Hepatocyte (in vitro differentiated cells): ENCODE measurements at places on chromosomes 4 and X. TPM values are rescaled to one million over a fixed set of nuclear protein-coding genes. Genes with fewer than 3 reads are reported as not detected.

DNA sequence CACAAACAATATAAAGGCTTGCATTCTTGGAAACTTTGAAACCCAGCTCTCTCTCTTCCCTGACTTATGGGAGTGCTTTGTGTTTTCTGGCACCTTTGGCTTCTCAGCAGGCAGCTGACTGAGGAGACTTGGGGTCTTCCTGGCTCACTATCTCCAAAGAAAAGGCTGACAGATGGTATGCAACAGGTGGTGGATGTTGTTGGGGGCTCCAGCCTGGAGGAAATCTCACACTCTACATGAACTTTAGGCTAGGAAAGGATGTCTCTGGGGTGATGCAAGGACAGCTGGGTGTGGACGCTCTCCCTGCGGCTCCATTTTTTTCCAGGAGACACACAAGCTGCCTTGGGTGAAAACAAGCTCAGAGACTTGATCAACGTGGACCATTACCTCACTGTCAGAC is 67.4 kb downstream of the DNAAF6 start:
- H3K27ac ChIP-seq: no peak overlapping the region
- no peak for DNase-seq
- H3K4me3 ChIP-seq: no peak overlapping the region
- H3K36me3 ChIP-seq: no peaks in the 10 kb centered on the region
- no peaks in the 10 kb centered on the region for H3K4me1 ChIP-seq
- peaks cover 15% of the 10 kb centered on the region for H3K27me3 ChIP-seq

Gene SH3D19
- 54.7 and 61.6 TPM in 2 replicates for total RNA-seq

DNA sequence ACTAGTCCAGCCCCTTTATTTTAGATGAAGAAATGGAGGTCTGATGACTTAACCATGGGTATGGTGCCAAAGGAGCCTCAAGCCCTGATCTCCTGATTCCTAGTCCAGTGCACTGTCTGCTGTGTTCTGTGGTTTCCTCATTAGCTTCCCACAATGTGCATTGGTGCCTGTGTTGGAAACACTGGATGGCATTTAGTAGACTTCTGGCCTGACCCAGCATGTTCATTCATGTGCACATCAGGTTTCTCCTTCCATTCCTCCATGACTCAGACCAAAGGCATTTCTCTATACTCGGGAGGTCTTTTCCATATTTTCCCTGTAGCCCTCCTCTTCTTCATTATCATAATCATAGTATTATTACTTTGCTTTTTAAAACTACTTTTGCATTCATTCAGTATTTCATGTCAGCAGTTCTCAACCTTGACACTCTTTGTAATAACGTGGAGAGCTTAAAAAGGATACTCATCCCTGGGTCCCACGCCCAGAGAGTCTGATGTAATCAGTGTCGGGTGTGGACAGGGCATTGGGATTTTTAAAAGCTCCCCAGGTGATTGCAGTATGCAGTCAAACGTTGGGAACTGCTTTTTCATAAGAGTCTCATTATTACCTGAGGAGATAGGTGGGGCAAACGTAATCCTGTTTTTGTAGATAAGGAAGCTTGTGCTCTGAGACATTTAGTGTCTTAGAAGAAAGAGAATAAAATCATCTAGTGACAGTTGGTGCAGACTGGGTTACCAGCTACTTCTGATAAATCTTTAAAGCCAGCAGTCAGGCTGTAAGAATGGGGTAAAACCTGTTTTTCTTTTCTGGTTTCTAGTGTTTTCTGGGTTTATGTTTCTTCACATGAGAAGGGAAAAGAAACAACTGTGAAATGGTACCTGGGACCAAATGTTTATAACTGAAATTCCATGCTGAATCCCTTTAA is 40.9 kb upstream of the XK start:
- no peaks in the 10 kb centered on the region for H3K4me1 ChIP-seq
- DNase-seq: no peak
- H3K36me3 ChIP-seq: no peaks in the 10 kb centered on the region
- no peaks in the 10 kb centered on the region for H3K27me3 ChIP-seq
- peak overlapping the region; percentile 46 for H3K27ac ChIP-seq

DNA sequence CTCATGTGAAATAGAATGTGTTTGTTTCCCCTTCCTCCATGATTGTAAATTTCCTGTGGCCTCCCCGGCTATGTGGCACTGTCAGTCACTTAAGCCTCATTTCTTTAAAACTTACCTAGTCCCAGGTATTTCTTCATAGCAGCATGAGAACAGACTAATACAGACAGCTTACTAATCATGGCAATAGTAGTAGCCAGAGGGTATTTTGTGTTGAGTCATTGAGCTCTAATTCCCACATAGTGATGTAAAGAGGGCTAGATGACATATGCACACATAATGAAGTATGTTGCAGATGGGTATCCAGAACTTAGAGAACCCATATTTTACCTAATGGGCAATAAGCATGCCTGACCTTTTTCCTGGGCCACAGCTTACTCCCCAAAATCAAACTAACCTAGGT is 1197.2 kb downstream of the PCDH7 start:
- H3K27me3 ChIP-seq: no peaks in the 10 kb centered on the region
- H3K27ac ChIP-seq: no peak overlapping the region
- DNase-seq: no peak
- H3K4me1 ChIP-seq: no peaks in the 10 kb centered on the region

DNA sequence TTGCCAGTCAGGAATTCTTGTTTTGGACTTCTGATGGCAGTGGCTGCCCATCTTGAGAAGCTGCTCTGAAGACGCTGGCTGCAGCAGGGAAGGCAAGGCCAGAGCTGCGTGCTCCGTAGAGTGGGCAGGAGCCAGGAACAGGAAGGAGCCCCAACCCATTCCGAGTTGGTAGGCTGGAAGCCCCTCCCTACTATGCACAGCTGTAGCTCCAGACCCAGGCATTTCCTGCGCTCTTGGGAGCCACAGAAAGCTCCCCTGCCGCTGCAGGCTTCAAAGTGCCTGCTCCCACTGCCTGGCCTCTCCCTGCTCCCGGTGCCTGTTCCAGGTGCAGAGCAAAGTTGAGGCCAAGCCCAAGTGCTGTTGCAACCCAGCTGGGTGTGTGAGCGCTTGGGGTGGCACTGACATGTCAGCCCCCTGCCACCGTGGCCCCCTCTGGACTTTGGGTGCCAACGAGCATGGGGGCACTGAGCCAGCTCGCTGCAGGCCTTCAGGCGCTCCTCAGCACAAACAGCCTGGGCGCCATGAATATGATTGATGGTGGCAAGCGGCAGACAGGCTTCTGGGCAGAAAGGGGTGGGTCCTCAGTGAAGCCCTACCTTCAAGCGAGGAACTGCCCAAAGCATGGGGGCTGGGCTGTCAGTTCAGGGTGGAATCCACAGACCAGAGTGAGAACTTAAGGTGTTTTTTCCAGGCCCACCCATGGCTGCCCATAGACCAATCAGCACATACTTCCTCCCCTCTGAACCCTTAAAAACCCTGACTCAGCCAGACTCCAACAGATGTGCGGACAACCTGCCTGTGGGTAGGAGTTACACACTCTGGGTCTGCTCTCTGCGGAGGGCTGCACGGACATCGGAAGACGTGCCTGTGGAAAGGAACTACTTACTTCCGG is 677.2 kb upstream of the INTU start:
- no peak overlapping the region for H3K27ac ChIP-seq
- H3K36me3 ChIP-seq: no peaks in the 10 kb centered on the region
- no peak overlapping the region for H3K4me3 ChIP-seq
- no peaks in the 10 kb centered on the region for H3K4me1 ChIP-seq

DNA sequence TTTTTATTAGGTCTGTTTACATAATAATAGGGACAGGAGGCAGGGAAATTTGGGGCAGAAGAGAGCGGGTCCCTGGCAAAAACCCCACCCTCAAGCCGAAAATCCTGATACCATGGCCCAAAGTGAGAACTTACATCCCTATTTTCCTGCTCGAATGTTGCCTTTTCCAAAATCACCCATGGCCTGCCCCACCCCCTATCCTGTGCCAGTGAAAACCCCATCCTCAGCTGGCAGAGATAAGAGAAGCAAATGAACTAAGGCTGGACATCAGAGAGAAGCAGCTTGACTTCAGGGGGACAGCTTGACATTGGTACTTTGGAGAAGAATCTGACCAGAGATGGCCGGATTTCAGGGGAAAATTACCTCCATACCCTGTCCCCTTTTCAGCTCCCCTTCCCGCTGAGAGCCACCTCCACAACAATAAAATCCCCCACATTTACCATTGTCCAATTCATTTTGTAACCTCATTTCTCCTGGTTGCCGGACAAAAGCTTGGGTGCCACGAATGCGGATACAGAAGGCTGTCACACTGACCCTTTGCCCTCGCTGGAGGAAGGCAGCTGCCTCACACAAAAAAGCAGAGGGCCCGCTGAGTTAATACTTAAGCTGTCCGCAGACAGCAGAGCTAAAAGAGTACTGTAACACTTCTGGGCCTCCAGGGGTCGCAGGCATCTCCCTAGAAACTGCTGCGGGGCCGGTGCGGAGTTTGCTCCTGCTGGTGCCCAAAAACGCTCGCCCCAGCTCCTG is 196.2 kb downstream of the SNCA start:
- no peaks in the 10 kb centered on the region for H3K4me1 ChIP-seq
- H3K27me3 ChIP-seq: no peaks in the 10 kb centered on the region
- no peak overlapping the region for H3K4me3 ChIP-seq
- peak; percentile 87 for DNase-seq
- H3K36me3 ChIP-seq: no peaks in the 10 kb centered on the region
- H3K27ac ChIP-seq: peak overlapping the region; percentile 46

GRCh38 chr4:186825069-186825468 is 101.4 kb upstream of the FAT1 start:
- no peaks in the 10 kb centered on the region for H3K36me3 ChIP-seq
- no peak overlapping the region for H3K4me3 ChIP-seq
- no peak overlapping the region for H3K27ac ChIP-seq
- no peak for DNase-seq
- peaks cover 9% of the 10 kb centered on the region for H3K4me1 ChIP-seq

GRCh38 chr4:52107336-52107735 is 56.2 kb downstream of the SPATA18 start:
- H3K36me3 ChIP-seq: no peaks in the 10 kb centered on the region
- peak overlapping the region; percentile 36 for H3K27ac ChIP-seq
- H3K4me3 ChIP-seq: no peak overlapping the region
- H3K4me1 ChIP-seq: no peaks in the 10 kb centered on the region
- no peak for DNase-seq
- H3K27me3 ChIP-seq: no peaks in the 10 kb centered on the region

Gene TAF7L
- total RNA-seq: not detected in 2 replicates

Gene FGA
- total RNA-seq: 1,189 and 1,239 TPM in 2 replicates

- DNase-seq: peak; percentile 76
- no peak overlapping the region for H3K4me3 ChIP-seq
- no peaks in the 10 kb centered on the region for H3K36me3 ChIP-seq
- peaks cover 38% of the 10 kb centered on the region for H3K4me1 ChIP-seq
- peak overlapping the region; percentile 82 for H3K27ac ChIP-seq
- no peaks in the 10 kb centered on the region for H3K27me3 ChIP-seq
Measured at GRCh38 chr4:123547216-123548165, 150.9 kb downstream of the SPRY1 start.

DNA sequence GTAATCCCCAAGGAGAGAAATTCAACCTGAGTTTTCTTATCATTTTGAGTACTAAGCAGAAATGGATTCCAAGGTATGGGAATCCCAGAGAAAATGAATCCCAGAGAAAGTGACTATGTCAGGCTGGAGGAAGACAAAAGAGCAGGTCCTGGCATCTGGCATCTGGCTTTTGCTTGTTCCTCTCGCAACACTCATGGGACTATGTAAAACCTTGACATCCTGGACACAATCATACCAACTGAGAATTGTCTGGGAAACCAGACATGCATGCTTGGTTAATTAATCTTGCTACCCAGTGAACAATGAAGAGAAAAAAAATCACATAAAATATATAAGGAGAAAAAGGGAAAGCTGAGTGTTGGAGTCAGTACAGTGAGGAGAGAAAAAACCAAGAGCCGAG is 12.9 kb downstream of the DCAF8L1 start:
- H3K27ac ChIP-seq: no peak overlapping the region
- H3K4me1 ChIP-seq: no peaks in the 10 kb centered on the region
- no peak for DNase-seq

Gene FABP2
- 6.3 and 10.7 TPM in 2 replicates for total RNA-seq

- no peak overlapping the region for H3K27ac ChIP-seq
- H3K27me3 ChIP-seq: no peaks in the 10 kb centered on the region
- no peaks in the 10 kb centered on the region for H3K36me3 ChIP-seq
- no peaks in the 10 kb centered on the region for H3K4me1 ChIP-seq
- no peak overlapping the region for H3K4me3 ChIP-seq
- peak; percentile 12 for DNase-seq
Measured at GRCh38 chr4:71009890-71010588, 16.6 kb downstream of the DCK start.

DNA sequence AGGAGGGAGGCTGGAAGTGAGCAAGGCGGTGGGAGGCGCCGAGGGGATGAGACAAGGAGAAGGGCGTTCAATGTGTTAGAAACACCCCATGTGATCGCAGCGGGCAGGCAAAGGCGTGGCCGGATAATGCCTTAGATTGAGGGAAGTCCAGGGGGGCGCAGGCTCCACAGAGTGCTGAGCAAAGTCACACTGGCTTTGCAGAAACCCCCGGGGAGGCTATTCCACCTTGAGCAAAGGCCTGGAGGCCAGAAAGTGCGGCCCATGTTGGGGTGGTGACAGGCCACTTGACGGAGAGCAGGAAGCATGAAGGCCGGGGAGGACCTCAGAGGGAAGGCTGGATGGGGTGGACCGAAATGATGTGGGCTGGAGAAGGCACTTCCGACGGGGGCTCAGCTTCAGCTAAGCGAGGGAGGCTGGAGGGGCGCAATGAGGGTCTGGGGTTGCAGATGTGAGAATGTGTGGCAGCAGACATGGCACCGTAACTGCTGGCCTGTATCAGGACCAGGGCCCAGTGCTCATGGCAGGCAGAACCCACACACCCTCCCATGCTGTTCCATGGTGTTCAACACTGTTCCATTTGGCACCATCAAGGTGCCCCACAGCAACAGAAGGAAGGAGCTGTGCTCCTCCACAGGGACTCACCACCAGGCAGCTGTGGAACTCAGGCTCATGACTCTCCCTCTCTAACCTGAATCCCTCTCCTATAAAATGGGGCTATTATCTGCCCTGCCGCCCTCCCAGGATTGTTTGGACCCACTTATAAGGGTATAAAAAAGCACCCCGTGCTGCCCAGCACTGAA is 50.3 kb downstream of the HMX1 start:
- H3K36me3 ChIP-seq: no peaks in the 10 kb centered on the region
- peaks cover 31% of the 10 kb centered on the region for H3K27me3 ChIP-seq
- H3K4me1 ChIP-seq: no peaks in the 10 kb centered on the region
- H3K27ac ChIP-seq: no peak overlapping the region

GRCh38 chr4:2793586-2794485 is 951 bp downstream of the SH3BP2 start:
- DNase-seq: peak; percentile 63
- H3K27me3 ChIP-seq: no peaks in the 10 kb centered on the region
- H3K27ac ChIP-seq: peak overlapping the region; percentile 89

- H3K4me1 ChIP-seq: no peaks in the 10 kb centered on the region
- H3K27me3 ChIP-seq: no peaks in the 10 kb centered on the region
Measured at GRCh38 chrX:17046478-17047097, 100.1 kb downstream of the REPS2 start.

- H3K27ac ChIP-seq: no peak overlapping the region
- no peaks in the 10 kb centered on the region for H3K36me3 ChIP-seq
- H3K4me1 ChIP-seq: no peaks in the 10 kb centered on the region
- H3K4me3 ChIP-seq: no peak overlapping the region
Measured at GRCh38 chr4:36237366-36238313, 6.7 kb downstream of the ARAP2 start.

Gene RIPPLY1
- total RNA-seq: not detected in 2 replicates

Gene LIMCH1
- total RNA-seq: 13.3 and 16.3 TPM in 2 replicates
